Urinary bladder (tissue), 4 donors: ENCODE measurements at places on chromosomes 11 and 22. TPM values are rescaled to one million over a fixed set of nuclear protein-coding genes. Genes with fewer than 3 reads are reported as not detected.

Gene EED
- polyA plus RNA-seq, result 13.8 TPM

Gene ANGPTL5
- polyA plus RNA-seq, result 0.51 TPM

Gene OR5W2
- not detected for polyA plus RNA-seq

DNA sequence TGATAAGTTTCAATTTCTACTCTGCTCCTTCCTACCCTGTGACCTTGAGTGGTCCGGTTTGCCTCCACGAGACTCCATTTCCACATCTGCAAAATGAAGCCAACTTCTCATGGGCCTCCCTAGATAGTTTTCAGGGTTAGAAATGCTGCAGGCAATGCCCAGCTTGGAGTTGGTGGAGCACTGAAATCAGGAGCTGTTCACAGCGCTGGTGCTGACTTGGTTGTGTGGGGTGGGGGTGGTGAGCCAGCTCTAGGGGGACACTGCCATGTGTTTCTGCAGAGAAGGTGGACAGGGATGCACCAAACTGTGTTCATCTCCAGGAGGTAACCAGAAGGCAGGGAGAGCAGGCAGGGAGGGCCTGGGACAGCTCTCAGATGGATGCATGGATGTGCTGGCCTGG is 37.0 kb downstream of the SGSM1 start:
- DNase-seq, result no peak

DNA sequence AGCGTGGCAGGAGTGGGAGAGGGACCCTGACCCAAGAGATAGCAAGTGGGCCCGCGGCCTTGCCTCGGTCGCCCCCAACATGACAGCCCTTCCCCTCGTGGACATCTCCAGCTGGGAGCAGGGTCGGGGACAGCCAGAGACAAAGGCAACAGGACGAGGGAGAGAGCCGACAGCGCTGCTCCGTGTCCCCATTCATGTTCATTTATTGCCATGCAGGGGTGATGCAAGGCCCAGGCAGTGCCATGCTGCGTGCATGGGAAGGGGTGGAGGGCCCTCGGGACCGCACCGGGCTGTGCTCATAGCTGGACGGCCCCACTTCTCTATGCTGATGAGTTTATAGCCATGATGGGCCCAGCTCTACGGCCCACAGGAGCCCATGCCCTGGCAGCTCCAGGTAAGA is 12.7 kb downstream of the MRPL23 start:
- DNase-seq, result no peak

DNA sequence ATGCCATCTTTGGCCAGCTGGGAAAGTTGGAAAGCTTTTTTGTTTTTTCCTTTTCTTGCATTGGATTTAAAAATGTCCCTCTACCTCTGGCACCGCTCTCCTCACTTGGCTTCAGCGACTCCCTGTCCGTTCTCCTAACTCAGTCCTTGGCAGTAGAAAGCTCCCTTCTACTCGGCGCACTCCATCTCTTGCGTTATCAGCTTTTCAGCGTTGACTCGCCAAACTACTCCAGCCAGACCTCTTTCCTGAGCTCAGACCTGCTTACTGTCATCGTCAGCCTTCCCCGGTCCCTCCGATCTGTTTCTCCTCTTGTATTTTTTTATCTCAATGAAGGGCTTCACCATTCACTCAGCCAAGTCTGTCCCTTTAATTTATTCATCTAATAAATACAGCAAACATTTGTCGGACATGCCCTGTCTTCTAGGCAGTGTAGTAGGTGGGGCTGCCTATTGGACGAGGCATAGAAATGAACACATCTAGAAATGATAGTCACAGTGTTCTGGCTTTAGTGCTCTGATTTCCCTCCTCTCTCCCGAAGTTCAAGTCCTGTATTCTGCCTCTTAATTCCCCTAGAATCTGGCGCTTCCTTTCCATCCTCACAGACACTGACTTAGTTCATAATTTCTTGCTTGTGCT is 839 bp downstream of the CEP164 start:
- DNase-seq, result no peak

- DNase-seq, result no peak
These were observed 732.1 kb downstream of the NELL1 start for GRCh38 chr11:21401496-21401895.
